Lung (tissue), 17 donors: ENCODE measurements at places on chromosomes 3 and 15.

DNA sequence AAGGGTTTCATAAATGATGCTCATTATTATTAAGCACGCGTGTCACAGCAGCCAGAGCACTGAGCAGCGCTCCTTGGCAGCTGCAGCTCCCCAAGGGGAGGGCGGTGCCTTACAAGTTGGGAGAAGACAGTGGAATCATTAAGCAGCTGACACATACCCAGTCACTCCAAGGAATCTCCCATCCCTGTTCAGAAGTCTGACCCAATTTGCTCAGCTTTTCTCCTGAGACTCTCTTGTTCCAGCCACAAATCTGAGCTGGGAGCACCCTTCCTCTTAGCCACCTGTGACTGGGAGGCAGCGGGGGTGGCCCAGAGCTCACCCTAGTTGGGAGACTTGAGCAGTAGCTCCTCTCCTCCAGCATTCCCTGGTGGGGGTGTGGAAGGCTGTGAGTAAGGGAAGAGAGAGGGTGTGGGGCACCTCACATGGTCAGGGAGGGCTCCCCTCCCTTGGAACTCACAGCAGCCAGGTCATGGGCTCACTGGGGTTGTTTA lies 64.3 kb downstream of the DUT start:
- H3K27ac ChIP-seq = peak overlapping the region; percentile 28
- H3K27me3 ChIP-seq = no peaks in the 10 kb centered on the region
- no peaks in the 10 kb centered on the region for H3K36me3 ChIP-seq
- no peak overlapping the region for H3K4me3 ChIP-seq
- peak; percentile 34 for DNase-seq

- H3K27ac ChIP-seq = peak overlapping the region; percentile 31
- no peaks in the 10 kb centered on the region for H3K27me3 ChIP-seq
- H3K4me1 ChIP-seq = peaks cover 10% of the 10 kb centered on the region
- DNase-seq = no peak
- H3K4me3 ChIP-seq = no peak overlapping the region
Measured at GRCh38 chr15:96307856-96308394, 22.6 kb upstream of the NR2F2 start.

DNA sequence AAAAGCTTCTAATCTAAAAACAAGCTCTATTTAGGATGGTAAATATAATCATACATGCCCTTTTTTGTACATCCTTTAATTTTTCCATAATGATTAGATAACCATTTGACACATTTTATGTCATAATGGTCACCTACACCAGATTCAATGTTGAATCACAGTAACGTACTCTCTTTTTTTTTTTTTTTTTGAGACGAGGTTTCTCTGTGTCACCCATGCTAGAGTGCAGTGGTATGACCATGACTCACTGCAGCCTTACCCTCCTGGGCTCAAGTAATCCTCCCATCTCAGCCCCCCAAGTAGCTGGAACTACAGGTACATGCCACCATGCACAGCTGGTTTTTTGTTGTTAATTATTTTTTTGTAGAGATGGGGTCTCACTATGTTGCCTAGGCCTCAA lies 49.2 kb downstream of the PROS1 start:
- H3K27ac ChIP-seq = no peak overlapping the region
- H3K36me3 ChIP-seq = no peaks in the 10 kb centered on the region
- H3K4me3 ChIP-seq = no peak overlapping the region
- DNase-seq = no peak

DNA sequence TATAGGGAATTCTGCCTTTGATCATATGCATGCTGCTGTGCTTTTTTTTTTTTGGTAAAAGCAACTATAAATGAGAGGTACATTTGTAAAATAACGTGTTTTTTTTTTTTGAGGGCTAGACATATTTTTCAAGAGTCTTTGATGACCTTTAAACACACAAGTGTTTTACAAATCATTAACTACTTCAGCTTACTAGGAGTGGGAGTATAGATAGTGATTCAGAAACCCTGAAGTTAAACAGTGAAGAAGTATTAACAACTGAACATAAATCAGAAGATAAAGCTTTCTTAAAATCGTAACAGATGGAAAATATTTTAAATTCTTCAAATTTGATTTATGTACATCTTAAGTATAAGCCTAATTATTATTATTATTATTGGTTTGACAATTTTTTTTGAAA lies 2.9 kb upstream of the GMNC start:
- H3K36me3 ChIP-seq = no peaks in the 10 kb centered on the region
- H3K27ac ChIP-seq = no peak overlapping the region
- H3K27me3 ChIP-seq = peaks cover 28% of the 10 kb centered on the region
- H3K4me1 ChIP-seq = no peaks in the 10 kb centered on the region
- no peak for DNase-seq

DNA sequence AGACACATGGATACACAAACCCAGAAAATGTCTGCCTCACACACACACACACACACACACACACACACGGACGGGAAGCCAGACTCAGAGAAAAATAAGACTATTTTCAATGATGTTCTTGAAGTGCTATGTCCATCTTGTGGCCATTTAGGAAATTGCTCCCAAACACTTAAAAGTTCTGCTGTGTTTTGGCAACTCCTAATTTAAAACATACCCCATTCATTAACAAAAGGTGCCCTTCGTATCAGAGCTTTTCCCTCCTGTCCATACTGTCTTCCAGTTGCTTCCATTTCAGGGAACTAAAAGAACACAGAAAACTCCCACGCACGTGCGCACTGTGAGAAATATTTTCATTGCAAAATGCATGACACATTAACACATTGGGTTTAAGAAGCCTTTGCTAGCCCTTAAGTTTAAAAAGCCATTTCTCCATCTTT lies 44.6 kb downstream of the SLC12A1 start:
- no peak overlapping the region for H3K4me3 ChIP-seq
- H3K4me1 ChIP-seq = no peaks in the 10 kb centered on the region
- peak; percentile 90 for DNase-seq
- H3K27ac ChIP-seq = no peak overlapping the region

- no peak overlapping the region for H3K27ac ChIP-seq
- H3K4me3 ChIP-seq = no peak overlapping the region
- H3K4me1 ChIP-seq = peaks cover 17% of the 10 kb centered on the region
- H3K36me3 ChIP-seq = no peaks in the 10 kb centered on the region
- DNase-seq = no peak
Measured at GRCh38 chr3:106172101-106172500, 303.3 kb upstream of the CBLB start.

GRCh38 chr3:130686833-130687232 lies 59.8 kb downstream of the PIK3R4 start:
- no peak overlapping the region for H3K4me3 ChIP-seq
- no peaks in the 10 kb centered on the region for H3K27me3 ChIP-seq
- H3K36me3 ChIP-seq = peaks cover 36% of the 10 kb centered on the region
- no peak for DNase-seq
- no peaks in the 10 kb centered on the region for H3K4me1 ChIP-seq

DNA sequence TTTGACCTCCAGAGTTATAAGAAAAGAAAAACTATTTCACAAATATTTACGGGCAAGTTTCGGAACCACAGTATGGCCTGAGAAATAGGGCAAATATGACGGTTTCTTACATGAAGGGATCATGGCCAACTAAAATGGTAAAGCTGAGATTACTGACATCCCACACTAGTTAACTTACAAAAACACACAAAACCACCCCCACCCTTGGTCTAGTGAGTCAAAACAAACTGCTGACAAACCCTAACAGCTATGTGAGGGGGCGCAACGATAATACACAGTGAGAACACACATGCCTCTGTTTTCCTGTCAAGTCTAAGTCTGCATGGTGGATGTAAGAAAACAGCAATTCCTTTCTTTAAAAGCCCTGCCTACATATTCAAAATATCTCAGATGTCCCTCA lies 32.3 kb downstream of the CBLB start:
- no peaks in the 10 kb centered on the region for H3K27me3 ChIP-seq
- peaks cover 11% of the 10 kb centered on the region for H3K4me1 ChIP-seq
- no peak for DNase-seq
- H3K36me3 ChIP-seq = peaks cover 3% of the 10 kb centered on the region
- H3K4me3 ChIP-seq = no peak overlapping the region

GRCh38 chr3:9208605-9209152 lies 40.8 kb downstream of the SRGAP3 start:
- no peaks in the 10 kb centered on the region for H3K36me3 ChIP-seq
- no peaks in the 10 kb centered on the region for H3K27me3 ChIP-seq
- H3K4me3 ChIP-seq = no peak overlapping the region
- H3K4me1 ChIP-seq = no peaks in the 10 kb centered on the region

DNA sequence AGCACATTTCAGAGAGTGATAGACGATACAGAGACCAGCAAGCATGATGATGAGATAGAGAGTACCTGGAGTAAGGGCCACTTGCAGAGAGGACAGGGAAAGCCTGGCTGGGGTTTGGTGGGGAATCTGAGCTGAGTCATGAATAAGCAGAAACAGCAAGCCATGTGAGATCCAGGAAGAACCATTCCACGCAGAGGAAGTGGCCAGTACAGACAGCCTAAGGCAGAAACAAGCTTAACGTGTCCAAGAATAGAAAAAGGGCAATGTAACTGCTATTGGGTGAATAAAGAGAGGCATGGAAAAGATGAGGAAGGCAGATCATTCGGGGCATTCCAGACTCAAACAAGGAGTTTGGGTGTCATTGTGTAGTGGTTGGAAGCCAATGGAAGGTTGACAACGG lies 816.3 kb upstream of the CFAP20DC start:
- no peak for DNase-seq
- no peaks in the 10 kb centered on the region for H3K4me1 ChIP-seq
- H3K27ac ChIP-seq = no peak overlapping the region
- H3K27me3 ChIP-seq = no peaks in the 10 kb centered on the region
- no peak overlapping the region for H3K4me3 ChIP-seq

GRCh38 chr3:50318163-50318562 lies 4.4 kb downstream of the HYAL2 start:
- peak overlapping the region; percentile 89 for H3K4me3 ChIP-seq
- H3K27me3 ChIP-seq = no peaks in the 10 kb centered on the region
- no peak for DNase-seq
- H3K4me1 ChIP-seq = peaks cover 44% of the 10 kb centered on the region

- peaks cover 5% of the 10 kb centered on the region for H3K36me3 ChIP-seq
- no peaks in the 10 kb centered on the region for H3K27me3 ChIP-seq
- no peaks in the 10 kb centered on the region for H3K4me1 ChIP-seq
- H3K27ac ChIP-seq = no peak overlapping the region
- DNase-seq = peak; percentile 10
- no peak overlapping the region for H3K4me3 ChIP-seq
Measured at GRCh38 chr15:43376017-43376705, 5.3 kb downstream of the TUBGCP4 start.

DNA sequence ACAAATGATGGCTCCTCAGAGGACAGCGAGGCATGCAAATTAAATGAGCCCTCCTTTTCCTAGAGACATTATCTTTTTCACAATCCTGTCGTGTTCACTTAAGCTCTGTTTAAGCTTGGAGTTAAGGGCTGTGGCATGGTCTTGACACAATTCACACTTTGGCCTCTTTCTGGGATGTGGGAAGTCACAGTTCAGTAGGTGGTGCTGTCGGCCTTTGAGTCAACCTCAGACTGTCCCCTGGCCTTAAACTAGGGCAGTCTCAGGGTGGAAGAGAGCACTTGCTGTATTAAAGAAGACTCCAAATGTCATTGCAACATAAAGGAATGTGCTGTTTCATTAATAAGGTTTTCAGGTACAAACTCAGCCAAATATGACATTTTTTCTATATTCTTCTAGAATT lies 351.0 kb downstream of the MCTP2 start:
- H3K36me3 ChIP-seq = no peaks in the 10 kb centered on the region
- H3K4me1 ChIP-seq = no peaks in the 10 kb centered on the region
- no peaks in the 10 kb centered on the region for H3K27me3 ChIP-seq
- H3K4me3 ChIP-seq = no peak overlapping the region
- DNase-seq = peak; percentile 63

DNA sequence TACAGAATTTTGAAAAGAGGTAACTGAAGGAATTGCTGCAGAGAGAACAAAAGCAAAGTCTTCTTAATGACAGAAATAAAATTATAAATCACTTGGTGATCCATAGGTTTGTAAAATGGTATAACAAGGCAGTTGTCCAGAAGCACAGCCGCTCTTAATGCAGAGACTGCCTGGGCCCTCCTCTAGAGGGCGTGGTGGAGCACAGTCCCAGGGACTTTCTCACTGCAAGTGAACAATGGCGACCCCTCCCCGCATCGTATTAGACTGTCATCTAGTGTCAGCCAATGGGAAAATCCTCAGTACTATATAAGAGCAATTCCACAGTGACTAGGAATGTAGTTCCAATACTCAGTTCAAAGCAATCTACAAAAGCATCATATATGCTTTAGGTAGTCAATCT lies 26.4 kb upstream of the ZBED2 start:
- no peak for DNase-seq
- no peaks in the 10 kb centered on the region for H3K27me3 ChIP-seq
- no peak overlapping the region for H3K4me3 ChIP-seq
- no peak overlapping the region for H3K27ac ChIP-seq

GRCh38 chr3:154954757-154955156 lies 125.4 kb upstream of the MME start:
- H3K4me3 ChIP-seq = no peak overlapping the region
- H3K4me1 ChIP-seq = no peaks in the 10 kb centered on the region

DNA sequence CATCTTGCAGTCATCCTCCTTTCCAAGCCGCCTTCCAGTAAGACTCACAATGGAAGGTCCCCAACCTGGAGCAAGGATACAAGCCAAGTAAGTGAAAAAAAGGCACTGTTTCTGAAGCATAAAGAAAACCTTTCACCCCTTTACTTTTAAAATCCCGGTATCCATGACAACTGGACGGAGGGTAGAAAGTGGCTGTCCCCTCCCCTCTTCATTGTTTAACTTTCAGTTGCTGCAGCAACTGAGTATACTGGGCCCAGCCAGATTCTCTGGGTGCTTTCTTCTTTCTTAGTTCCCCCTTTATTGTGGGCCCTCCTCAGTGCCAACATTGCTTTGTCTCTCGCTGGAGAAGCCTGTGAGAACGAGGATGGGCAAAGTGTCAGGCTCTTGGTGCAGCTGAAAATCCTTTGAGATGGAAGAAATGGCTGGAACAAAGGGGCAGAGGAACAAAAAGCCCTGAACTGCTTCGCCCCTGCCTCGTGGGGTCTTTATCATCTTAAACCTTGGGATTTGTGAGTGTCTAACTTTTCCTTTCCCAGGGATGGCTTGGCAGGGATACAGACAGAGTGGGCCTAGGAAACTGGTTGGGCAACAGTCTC lies 224.0 kb upstream of the RGMA start:
- no peaks in the 10 kb centered on the region for H3K27me3 ChIP-seq
- no peak overlapping the region for H3K27ac ChIP-seq
- peaks cover 5% of the 10 kb centered on the region for H3K4me1 ChIP-seq
- H3K4me3 ChIP-seq = no peak overlapping the region
- peak; percentile 74 for DNase-seq

- H3K36me3 ChIP-seq = no peaks in the 10 kb centered on the region
- DNase-seq = peak; percentile 89
- no peak overlapping the region for H3K27ac ChIP-seq
Measured at GRCh38 chr15:70569091-70569713, 194.2 kb downstream of the UACA start.

- no peaks in the 10 kb centered on the region for H3K27me3 ChIP-seq
- H3K36me3 ChIP-seq = no peaks in the 10 kb centered on the region
Measured at GRCh38 chr15:50767332-50767861, 1.9 kb upstream of the SPPL2A start.
